ENCODE measurements at places on chromosomes 12 and 14.

- no peak for DNase-seq
Observed at GRCh38 chr14:100875861-100876590, 27.5 kb downstream of the RTL1 start.

GRCh38 chr12:41367726-41368405, 179.7 kb downstream of the PDZRN4 start:
- DNase-seq = no peak

DNA sequence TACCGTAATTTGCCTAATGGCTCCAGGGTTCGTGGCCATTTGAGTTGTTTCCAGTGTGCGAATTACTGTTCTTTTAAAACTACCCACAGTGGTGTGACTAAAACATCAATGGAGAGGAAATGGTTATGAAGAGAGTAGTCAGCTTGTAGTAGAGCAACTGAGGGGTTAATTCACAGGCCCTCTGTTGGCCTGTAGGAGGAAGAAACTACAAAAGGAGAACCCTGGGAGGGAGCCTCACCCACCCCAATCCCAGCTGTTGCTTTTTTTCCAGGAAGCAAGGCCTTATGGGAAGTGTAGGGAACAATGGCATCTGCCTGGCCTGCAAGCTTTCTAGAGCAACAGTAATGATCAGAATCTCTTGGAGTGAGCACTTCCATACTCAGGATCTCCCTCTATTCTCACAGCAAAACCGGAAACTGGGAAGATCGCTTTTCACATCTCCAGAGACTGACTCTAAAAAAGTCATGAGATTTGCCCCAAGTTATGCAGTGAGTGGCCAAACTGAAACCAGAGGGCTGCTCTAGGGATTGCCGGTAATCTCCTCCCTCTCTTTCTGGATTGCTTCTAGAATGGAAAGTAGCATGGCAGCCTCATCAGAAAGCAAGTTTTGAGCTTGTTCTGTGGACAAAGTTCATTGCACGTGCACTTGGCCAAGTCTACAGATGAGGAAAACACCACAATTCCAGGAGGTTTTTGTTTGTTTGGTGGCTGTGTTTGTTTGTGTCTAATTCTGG, 125.3 kb upstream of the PWP1 start:
- no peak for DNase-seq

DNA sequence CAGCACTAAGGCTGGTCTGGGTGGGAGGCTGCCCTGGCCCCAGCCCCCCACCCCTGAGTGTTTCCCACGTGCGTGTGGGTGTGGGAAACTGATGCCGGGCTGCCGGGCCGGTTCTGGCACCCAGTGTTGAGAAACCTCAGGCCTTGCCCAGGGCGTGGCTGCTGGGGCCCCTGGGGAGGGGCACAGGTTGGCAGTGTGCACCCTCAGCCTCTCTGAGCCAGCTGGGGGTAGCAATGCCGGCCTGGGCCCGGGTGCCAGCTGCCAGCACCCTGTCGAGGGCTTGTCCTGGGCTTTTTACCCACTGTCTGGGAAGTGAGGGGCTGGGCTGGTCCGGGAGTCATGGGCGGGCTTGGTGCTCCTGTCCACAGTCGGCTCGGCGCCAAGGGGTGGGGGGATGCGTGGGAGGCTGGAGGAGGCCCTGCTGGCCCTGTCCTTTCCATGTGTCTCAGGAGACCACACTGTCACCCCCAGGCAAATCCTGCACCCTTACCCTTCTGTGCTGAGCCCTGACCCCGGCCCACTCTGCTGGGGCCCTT, 15.7 kb downstream of the ASPG start:
- DNase-seq = no peak

DNA sequence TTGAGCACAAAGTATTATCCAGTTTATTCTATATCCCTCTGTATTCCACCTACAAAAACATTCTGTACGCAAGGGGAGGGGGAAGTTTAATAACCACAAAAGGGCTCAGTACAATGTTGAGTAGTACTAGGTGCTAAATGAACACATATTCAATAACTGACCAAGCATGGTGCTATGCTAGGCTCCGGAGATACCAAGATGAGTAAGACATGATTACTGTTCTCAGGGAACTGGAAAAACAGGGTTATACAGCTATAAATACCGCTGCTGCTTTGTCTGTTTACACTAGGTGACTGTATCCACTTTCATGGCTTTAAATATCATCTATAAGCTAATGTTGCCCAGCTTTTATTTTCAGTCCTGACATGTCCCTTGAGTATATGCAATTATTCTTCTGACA, 135.8 kb downstream of the INSM2 start:
- DNase-seq = peak; percentile 6

GRCh38 chr12:52156757-52157565, 34.9 kb downstream of the KRT80 start:
- DNase-seq = peak; percentile 6

DNA sequence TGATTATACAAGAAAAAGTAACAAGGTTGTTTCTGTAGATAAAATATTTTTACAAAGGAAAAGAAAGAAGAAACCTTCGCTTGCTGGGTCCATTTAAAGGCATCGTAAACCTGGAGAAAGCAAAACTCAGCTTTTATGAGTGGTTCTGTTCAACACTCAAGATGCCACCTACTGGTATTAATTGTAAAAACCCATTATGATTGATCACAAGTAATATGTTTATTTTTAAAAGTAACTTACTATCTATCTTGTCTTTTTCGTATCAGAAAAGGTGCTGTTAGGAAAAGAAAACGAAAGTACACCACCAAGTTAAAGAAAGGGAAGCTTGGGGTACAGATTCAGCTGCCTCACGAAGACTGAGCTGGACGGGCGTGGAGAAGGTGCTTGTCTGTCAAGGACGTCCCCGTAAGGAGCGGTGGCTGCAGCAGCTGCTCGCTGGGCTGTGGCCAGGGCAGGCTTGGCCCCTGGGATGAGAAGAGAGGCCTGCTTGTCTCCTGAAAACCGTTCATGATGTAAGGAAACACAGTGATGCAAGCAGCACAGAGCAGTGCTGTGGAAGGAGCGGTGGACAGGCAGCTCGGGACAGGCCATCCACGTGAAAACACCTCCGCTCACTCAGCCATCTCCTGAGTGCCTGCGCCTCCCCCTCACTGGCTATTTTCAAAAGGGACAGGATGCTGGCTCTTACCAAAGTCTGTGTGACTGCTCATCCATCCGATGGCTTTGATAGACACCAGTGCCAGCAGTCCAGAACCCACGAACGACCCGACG, 25.0 kb downstream of the SLC15A4 start:
- DNase-seq = no peak

- no peak for DNase-seq
Observed at GRCh38 chr12:105462831-105463230, 132.3 kb downstream of the C12orf75 start.

All from NCI-H1105 treated with DMSO at 0.1 percent for 48 hours (cell line).